Fibroblast of the aortic adventitia (primary cell): ENCODE measurements at places on chromosomes 7 and 10.

- no peak for DNase-seq
These were observed 2.1 kb downstream of the PCBD1 start for GRCh38 chr10:70885931-70886903.

DNA sequence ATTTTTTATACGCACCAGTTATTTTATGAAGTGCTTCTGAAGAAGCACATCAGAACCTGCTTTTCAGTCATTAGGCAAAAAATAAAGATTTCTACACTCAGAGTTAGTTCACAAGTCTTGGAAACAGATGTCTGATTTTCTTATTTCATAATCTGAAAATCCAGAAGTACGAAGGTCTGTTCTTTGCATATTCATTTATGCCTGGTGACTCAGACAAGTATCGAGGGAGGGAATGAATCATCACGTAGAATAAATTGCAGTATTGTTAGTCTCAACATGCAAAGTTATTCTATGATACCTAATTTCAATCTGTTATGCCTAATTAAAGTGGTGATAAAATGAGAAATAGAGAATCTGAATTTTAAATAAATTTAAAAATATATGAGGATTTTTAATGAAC, 113.6 kb upstream of the SEM1 start:
- peak; percentile 31 for DNase-seq

- no peak for DNase-seq
These were observed 44.3 kb downstream of the MSRB2 start for GRCh38 chr10:23139677-23140076.

DNA sequence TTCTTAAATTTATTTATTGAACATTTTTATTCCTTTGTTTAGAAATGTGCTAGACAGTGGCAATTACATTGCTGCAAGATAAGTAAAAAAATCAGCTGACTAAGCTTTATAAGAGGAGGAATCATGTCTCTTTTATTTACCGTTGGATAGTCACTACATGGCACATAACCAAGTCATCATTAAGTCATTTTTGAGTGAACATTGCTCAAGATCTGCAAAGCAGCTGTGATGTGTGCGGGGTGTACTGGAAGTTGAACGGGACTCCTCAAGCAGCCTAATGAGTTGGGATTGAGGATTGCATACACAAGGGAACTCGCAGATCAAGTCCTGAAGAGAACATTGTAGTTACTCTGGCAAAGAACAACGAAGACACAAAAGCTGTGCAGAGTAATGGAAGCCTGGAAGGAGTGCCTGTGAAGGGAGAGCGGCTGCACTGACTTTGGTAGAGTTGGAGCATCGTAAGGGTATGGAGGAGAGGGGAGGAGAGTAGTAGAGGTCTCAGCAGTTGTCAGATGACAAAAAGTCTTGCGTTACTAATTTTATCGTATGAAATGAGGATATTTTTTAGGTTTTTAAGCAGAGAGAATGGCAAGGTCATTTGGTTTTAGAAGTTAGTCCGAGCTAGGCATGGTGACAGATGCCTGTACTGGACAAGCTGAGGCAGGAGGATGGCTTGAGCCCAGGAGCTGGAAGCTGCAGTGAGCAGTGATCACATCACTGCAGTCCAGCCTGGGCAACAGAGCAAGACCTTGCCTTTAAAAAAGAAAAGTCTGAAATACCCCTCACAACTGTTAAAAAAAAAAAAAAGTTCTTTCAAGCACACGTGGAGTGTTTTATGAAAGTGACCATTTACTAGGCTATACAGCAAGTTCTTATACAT, 95.1 kb downstream of the BMPR1A start:
- peak; percentile 61 for DNase-seq

DNA sequence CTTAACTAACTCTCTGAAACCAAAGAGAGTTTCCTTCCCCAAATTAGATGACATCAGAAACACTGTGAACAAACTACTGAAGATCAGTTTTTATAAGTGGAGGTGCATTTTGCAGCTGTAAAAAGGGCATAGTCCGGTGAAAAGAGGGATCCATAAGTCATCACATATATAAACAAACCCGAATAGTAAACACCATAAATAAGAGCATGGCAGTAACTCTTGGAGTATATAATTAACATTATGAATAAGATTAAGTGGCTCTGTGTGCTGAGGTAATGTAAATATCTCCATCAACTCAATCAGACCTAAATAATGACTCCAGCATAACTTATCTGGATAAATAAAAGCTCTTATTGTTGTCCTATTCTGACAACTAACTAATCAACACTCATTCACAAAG, 43.0 kb upstream of the SHTN1 start:
- no peak for DNase-seq
